ENCODE measurements at places on chromosomes 16 and 17. TPM values are rescaled to one million over a fixed set of nuclear protein-coding genes. Genes with fewer than 3 reads are reported as not detected.
A peak's percentile ranks its signal among the peaks of the same experiment; 100 is the strongest.

DNA sequence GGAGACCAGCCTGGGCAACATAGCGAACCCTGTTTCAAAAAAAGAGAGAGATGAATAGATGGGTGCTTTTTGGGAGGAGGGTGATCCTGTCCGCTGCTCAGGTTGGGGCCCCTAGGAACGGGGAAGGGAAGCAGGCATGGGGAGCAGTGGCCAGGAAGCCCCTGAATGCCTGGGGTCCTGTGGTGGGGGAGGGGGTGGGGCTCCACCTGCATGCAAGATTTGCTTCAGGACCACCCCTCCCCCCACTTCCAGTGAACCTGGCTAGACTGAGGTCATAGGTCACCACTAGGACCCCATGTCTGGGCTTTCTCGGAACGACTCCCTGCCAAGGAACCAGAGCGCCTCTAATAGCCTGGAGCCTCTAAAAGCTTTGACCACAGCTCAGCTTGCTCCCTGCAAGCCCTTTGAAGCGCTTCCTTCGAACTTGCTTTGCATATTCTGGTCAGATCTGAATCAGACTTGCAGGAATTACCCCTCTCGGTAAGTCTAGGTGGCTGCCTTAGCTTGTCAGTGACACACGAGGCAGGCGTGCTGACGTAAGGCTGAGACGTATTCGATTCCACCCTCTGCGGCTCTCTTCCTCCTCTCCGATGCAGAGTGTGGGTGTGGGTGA is 3.7 kb downstream of the SOCS3 start:
- peak; percentile 53 for DNase-seq

GRCh38 chr17:40023590-40024292 is 8.5 kb downstream of the CSF3 start:
- peak; percentile 36 for DNase-seq

DNA sequence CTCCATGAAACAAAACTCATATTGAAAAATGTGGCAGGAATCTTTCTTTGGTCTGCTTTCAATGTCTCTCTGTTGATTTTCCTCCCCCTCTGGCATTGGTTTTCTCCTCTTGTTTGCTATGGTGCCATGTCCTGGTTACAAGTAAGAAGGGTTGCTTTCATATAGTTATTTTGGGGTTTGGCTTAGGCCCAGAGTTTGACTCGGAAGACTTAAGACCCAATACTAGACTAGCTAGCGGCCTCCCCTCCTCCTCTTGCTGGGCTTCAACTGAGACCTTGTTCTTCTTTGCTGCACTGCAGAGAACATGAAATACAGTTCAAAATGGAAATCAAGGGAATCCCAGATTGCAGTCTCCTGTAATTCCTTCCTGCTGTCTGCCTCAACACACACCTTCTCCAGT is 30.0 kb upstream of the CLEC18A start:
- DNase-seq = no peak

DNA sequence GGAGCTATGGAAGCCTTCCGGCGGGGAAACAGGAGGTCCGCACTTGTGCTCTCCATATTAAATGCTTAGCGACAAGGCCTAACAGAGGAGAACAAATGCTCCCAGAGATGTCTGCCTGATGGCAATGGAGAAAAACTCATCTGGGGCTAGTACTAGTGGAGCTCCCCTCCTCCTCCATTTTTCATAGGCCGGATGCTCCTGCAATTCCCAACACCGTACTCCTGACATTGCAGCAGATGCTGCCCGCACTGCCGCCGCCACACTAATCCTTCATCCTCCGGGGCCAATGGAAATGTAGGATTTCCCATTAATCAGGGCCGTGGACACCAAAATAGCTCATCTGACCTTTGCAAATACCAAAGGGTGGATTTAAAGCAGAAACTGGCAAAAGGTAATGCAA is 27.5 kb downstream of the TOM1L2 start:
- no peak for DNase-seq

- no peak for DNase-seq
Measured at GRCh38 chr17:9370467-9370866, 205.2 kb downstream of the STX8 start.

Gene PRCD
- 4.3 TPM for total RNA-seq

Gene SLC47A2
- total RNA-seq = not detected

Data from mucosa of gallbladder (tissue), 1 donor.